ENCODE measurements at places on chromosomes 12 and 14. TPM values are rescaled to one million over a fixed set of nuclear protein-coding genes. Genes with fewer than 3 reads are reported as not detected.

The MAGOHB gene
- total RNA-seq = 89.3 TPM

The ZNF84 gene
- 21.5 TPM for total RNA-seq

The SCNN1A gene
- 0.05 TPM for total RNA-seq

The GXYLT1 gene
- 6.1 TPM for total RNA-seq

The ARHGAP9 gene
- 101 TPM for total RNA-seq

The ALX1 gene
- total RNA-seq = not detected

The MMP17 gene
- total RNA-seq = not detected

The SPIC gene
- not detected for total RNA-seq

The PROX2 gene
- 0.23 TPM for total RNA-seq

The SMARCC2 gene
- 123 TPM for total RNA-seq

The B3GNT4 gene
- total RNA-seq = 2.0 TPM

The SERPINA12 gene
- not detected for total RNA-seq

All from activated CD4-positive, alpha-beta T cell treated with anti-CD3 and anti-CD28 coated beads for 36 hours (primary cell).